ENCODE measurements at places on chromosomes 13 and 19. TPM values are rescaled to one million over a fixed set of nuclear protein-coding genes. Genes with fewer than 3 reads are reported as not detected.

DNA sequence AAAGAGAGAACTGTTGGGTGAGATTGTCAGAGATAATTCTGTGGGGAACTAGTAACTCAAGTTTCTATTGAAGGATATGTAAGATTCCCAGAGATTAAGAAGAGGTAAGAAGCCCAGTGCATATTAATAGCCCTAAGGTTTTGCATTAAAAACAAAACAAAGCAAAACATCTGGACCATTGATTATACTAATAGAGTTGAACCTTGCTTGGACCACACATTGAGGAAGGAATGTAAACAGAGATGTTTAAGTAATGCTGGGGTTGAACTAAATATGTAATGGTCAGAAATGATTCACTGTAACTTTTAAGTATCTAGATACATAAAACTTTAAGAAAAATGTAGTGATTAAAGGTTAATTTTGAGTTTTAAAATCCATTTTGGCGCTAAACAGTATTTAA lies 1770.0 kb downstream of the PCDH9 start:
- no peak overlapping the region for H3K27ac ChIP-seq
- no peak overlapping the region for H3K4me3 ChIP-seq
- no peaks in the 10 kb centered on the region for H3K36me3 ChIP-seq
- H3K4me1 ChIP-seq, result no peaks in the 10 kb centered on the region

- no peak for DNase-seq
- H3K27ac ChIP-seq, result no peak overlapping the region
- no peak overlapping the region for H3K4me3 ChIP-seq
- H3K27me3 ChIP-seq, result no peaks in the 10 kb centered on the region
Observed at GRCh38 chr13:63684822-63685221, 2269.2 kb upstream of the PCDH20 start.

- no peak for DNase-seq
- H3K36me3 ChIP-seq, result no peaks in the 10 kb centered on the region
- H3K4me1 ChIP-seq, result no peaks in the 10 kb centered on the region
- no peak overlapping the region for H3K27ac ChIP-seq
- H3K27me3 ChIP-seq, result no peaks in the 10 kb centered on the region
Observed at GRCh38 chr19:41699968-41700323, 8.5 kb upstream of the CEACAM5 start.

DNA sequence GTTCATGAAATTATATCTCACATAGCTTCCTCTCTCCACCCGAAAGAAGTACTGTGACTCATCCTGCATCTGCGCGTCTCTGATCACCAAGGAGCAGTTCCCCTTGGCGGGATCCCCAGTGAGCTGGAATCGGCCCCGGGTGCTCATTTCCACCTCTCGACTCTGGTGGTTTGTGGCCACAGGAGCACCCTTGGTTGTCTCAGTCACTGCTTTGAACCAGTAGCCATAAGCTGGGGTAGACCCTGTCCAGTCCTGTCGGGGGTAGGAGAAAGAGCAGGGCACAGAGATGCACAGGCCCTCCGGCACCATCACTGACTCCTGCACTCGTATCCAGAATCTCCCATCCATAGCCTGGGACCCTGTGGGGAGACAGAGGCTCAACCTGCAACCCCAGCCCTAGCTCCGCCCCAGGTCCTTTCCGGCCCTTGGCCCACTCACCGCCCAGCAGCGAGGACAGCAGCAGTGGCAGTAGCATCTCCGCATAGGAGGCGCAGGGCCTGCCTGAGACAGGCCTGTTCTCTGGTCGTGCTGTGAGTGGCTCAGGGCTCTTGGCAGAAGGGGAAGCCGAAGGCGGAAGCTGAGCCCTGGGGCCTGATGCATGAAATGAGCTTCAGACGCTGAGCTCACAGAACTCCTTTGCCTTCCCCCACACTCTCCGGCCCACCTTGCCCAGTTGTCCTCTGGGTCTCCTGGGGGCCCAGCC lies at the start of gene SIGLEC10:
Gene SIGLEC10 (minus strand): TSS at position 536 of the 703 bp plus-strand sequence. CDS start 61 bp downstream, at position 475.
- H3K36me3 ChIP-seq, result no peaks in the 10 kb centered on the region
- DNase-seq, result peak; percentile 52
- no peak within 1 kb of the TSS for H3K27ac ChIP-seq
- H3K4me3 ChIP-seq, result no peak within 1 kb of the TSS
- no peaks in the 10 kb centered on the region for H3K27me3 ChIP-seq

- DNase-seq, result no peak
- no peak overlapping the region for H3K4me3 ChIP-seq
- H3K36me3 ChIP-seq, result no peaks in the 10 kb centered on the region
- H3K27ac ChIP-seq, result no peak overlapping the region
Observed at GRCh38 chr19:9941231-9941630, 4.9 kb upstream of the OLFM2 start.

GRCh38 chr13:71513411-71514033 lies 353.5 kb downstream of the DACH1 start:
- no peaks in the 10 kb centered on the region for H3K4me1 ChIP-seq
- no peak overlapping the region for H3K27ac ChIP-seq

DNA sequence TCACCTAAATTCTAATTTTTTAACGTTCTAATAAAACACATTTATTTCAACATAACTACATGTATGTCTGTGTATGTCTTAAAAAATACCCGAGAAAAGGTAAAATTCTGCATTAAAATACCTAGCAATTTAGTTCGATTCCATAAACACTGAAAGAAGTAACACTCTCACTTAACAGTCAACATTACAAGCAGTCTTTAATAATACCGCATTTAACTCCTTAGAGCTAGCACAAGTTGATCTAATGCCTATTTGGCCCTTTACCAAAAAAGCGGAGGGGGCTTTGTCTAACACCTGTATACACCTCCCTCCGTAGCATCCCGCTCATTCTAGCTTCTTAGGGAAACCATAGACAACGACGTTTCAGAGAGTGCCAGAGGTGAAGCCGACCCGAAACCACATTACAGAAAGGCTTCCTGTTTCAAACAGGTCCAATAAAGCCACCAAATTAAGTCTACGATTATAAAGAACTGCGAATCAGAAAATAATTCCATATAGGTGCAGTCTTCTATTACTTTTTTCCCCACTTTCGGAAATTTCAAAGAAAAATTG lies 1.2 kb downstream of the SPART start:
- H3K27me3 ChIP-seq, result no peaks in the 10 kb centered on the region
- no peak for DNase-seq
- H3K4me1 ChIP-seq, result peaks cover 10% of the 10 kb centered on the region
- H3K27ac ChIP-seq, result peak overlapping the region; percentile 97

GRCh38 chr13:74191410-74191809 lies 57.2 kb upstream of the KLF12 start:
- no peaks in the 10 kb centered on the region for H3K36me3 ChIP-seq
- no peak for DNase-seq
- no peaks in the 10 kb centered on the region for H3K27me3 ChIP-seq
- no peak overlapping the region for H3K27ac ChIP-seq
- no peak overlapping the region for H3K4me3 ChIP-seq

DNA sequence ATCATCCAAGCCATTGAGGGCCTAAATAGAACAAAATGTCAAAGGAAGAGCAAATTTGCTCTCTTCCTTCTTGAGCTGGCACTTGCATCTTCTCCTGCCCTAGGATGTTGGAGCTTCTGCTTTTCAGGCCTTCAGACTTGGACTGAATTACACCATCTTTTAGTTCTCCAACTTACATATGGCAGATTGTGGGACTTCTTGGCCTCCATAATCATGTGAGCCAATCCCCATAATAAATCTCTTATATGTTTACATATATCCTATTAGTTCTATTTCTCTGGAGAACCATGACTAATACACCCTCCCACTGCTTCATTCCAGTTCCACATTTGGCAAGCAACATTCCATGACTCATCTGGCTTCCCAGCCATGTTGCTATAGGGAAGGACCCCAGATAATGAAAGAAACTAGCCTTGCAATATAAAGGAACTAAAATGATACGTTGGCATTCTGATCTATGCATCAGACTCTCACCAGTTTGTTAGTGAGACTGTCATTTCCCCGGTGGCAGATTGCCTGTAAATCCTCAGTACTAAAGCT lies 11.0 kb upstream of the ACOD1 start:
- H3K4me3 ChIP-seq, result no peak overlapping the region
- DNase-seq, result no peak
- H3K27me3 ChIP-seq, result no peaks in the 10 kb centered on the region

- H3K4me1 ChIP-seq, result peaks cover 17% of the 10 kb centered on the region
- no peaks in the 10 kb centered on the region for H3K36me3 ChIP-seq
- peak; percentile 62 for DNase-seq
- peak overlapping the region; percentile 60 for H3K27ac ChIP-seq
- H3K4me3 ChIP-seq, result no peak overlapping the region
Observed at GRCh38 chr19:46840498-46840942, 10.1 kb downstream of the AP2S1 start.

DNA sequence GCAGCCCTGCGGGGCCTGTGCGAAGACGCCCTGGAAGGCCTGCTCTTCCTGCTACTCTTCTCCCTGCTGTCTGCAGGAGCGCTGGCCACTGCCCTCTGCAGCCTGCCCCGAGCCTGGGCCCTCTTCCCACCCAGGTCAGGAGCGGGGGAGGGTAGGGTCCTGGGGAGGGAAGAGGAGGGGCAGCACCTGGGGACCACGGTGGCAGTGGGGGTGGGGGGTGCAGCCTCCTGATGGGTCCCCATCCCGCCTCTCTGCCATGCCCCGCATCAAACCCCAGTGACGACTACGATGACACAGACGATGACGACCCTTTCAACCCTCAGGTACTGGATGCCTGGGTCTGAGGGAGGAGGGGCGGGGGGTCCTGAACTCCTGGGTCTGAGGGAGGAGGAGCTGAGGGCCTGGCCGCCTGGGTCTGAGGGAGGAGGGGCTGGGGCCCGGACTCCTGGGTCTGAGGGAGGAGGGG lies 13.4 kb upstream of the LENG8 start:
- no peak overlapping the region for H3K27ac ChIP-seq
- peaks cover 11% of the 10 kb centered on the region for H3K4me1 ChIP-seq
- DNase-seq, result no peak
- no peak overlapping the region for H3K4me3 ChIP-seq
- peaks cover 2% of the 10 kb centered on the region for H3K27me3 ChIP-seq
- H3K36me3 ChIP-seq, result no peaks in the 10 kb centered on the region

GRCh38 chr19:17530586-17530985 lies 19.1 kb downstream of the PGLS start:
- no peak overlapping the region for H3K27ac ChIP-seq
- peaks cover 3% of the 10 kb centered on the region for H3K27me3 ChIP-seq
- H3K36me3 ChIP-seq, result no peaks in the 10 kb centered on the region
- H3K4me3 ChIP-seq, result no peak overlapping the region
- no peak for DNase-seq
- no peaks in the 10 kb centered on the region for H3K4me1 ChIP-seq

DNA sequence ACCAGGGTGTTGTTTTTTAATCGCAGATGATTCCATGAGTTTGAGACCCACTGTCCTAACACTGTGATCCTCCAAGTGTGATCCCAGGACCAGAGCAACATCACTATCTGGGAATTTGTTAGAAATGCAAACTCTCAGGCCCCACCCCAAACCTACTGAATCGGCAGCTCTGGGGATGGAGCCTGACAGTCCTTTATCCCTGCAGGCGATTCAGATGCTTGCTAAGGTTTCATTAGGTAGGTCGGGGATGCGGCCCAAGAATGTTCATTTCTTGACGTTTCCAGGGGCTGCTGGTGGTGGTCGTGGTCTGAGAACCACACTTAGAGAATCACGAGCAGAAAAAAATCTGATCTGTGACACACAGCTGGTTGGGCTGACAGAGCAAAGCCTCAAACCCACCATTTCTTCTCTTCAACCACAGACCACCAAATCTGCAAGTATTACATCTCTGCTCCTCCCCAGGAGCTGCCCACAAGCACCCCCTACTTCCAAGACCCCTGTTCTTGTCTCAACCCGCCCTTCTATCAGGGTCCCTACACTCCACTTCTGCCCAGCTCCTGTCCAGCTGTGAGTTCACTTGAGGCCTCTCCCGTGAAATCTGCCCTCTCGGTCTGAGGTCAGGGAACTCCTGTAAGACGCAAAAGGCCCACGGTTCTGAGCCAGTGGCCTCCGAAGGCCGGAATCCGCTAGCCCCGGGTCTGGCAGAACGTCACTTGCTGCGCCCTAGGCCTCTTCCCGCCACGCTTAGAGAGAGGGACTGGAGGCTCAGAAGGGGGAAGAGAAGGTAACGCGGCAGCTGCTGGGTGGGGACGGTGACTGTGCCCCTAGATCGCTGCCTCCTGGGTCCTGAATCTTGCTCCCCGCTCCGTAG lies 1.1 kb upstream of the FARP1 start:
- H3K36me3 ChIP-seq, result no peaks in the 10 kb centered on the region
- H3K4me3 ChIP-seq, result peak overlapping the region; percentile 95
- H3K4me1 ChIP-seq, result peaks cover 26% of the 10 kb centered on the region
- H3K27ac ChIP-seq, result no peak overlapping the region

- H3K4me1 ChIP-seq, result no peaks in the 10 kb centered on the region
- no peaks in the 10 kb centered on the region for H3K27me3 ChIP-seq
- no peak overlapping the region for H3K27ac ChIP-seq
- no peaks in the 10 kb centered on the region for H3K36me3 ChIP-seq
- H3K4me3 ChIP-seq, result no peak overlapping the region
- DNase-seq, result no peak
Observed at GRCh38 chr13:43222086-43222485, 198.7 kb downstream of the DNAJC15 start.

GRCh38 chr19:19224852-19225494 lies 13.2 kb downstream of the NCAN start:
- peak; percentile 85 for DNase-seq
- peaks cover 8% of the 10 kb centered on the region for H3K4me1 ChIP-seq
- H3K27me3 ChIP-seq, result peaks cover 14% of the 10 kb centered on the region
- H3K4me3 ChIP-seq, result no peak overlapping the region
- H3K36me3 ChIP-seq, result no peaks in the 10 kb centered on the region

DNA sequence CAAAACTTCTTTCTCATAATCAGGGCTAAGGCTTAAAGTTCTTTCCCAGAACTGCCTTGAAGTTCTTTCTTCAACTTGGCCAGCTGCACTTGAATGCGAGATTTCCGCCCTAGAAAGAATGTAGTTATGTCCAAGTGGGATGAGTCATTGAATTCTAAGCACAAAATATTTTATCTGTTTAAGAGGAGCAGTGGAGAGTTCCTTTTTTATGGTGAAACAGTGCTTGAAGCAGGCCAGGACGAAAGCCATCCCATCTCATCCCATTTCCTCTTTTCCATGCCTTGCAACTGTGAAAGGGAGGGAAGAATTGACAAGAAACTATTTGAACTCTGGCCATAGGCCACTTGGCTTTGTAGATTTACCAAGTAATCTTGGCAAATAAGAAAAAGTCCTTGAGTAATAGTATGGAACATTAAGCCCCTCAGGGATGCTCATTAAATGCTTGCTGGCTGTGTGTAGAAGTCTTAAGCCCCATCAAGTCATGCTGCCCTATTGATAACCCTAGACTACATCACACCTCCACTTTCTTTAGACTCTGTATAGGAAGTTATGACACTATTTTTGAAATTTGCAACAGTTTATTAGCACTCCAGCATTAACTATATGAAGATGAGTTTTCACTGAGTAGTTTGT lies 174.5 kb downstream of the KCTD12 start:
- no peaks in the 10 kb centered on the region for H3K36me3 ChIP-seq
- no peak overlapping the region for H3K4me3 ChIP-seq
- peak overlapping the region; percentile 24 for H3K27ac ChIP-seq
- H3K4me1 ChIP-seq, result no peaks in the 10 kb centered on the region
- peak; percentile 46 for DNase-seq

MISP gene
- not detected for total RNA-seq

OR7D2 gene
- total RNA-seq, result 0.06 TPM

FLT1 gene
- total RNA-seq, result 18.4 TPM

FUZ gene
- total RNA-seq, result 72.5 TPM

IGSF23 gene
- total RNA-seq, result not detected

Data from adrenal gland (tissue), 19 donors.